Muscle of arm (tissue), 14 donors: ENCODE measurements at places on chromosomes 4 and X.

DNA sequence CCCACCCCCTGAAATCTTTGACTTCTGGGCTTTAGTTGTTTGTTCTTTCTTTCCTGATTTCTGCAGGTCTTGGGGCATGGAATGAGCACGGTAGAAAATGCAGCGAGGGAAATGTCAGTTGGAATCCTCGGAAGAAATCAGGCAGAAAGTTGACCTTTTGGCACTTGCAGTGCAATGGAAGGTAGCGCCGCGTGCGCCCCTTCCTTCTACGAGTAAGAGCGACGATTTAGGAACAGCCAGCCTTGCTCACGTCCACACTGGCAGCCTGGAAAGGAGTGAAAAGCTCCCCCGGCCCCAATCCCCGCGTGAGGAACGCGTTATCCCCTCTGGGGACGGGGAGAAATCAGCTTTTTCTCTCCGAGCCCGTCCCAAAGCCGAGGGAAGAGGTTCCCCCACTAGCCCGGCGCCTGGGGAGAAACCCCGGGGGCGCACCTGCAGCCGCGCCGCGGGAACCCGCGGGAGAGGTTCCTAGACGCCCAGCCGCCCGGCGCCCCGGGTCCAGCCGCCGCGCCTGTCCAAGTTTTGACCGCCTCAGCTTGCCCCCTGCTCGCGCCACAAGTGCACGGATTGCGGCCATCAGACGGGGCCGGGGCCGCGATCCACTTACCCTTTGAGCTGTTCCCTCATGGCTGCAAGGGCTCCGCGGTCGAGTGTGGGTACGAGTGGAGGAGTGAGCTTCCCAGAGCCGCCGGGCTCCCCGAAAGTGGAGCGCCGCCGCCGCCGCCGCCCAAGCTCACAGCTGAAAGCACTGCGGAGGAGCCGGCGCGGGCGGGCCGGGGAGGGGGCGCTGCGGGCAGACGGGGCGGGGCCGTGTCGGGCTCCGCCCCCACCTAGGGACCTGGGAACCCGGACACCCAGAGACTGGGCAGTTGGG lies 194.6 kb upstream of the FTHL17 start:
- no peak for DNase-seq

DNA sequence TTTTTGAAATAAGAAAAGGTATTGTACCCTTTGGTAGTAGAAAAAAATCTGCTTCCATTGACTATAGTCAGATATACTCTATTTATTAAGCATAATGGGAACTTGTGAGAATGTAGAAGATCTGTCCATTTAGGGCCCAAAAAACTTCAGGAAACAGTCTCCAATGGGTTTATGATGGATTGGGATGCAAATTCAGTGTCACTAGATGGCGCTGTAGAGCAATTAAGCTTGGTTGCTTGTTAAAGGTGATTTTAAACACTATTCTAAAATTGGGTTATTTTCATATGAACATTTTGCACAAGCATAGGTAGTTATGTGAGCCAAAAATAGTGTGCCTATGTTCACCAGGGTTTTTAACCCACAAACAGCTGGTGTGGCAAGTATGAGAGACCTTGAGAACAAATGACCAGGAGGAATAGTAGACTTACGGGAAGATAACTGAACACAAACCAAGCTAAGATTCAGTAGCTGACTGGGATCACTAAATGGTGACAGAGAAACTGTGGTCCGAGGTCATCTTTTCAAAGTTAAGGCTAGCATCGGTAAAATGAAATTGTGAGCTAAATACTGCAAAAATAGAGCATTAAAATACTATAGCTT lies 80.3 kb upstream of the LSM6 start:
- peak; percentile 22 for DNase-seq

DNA sequence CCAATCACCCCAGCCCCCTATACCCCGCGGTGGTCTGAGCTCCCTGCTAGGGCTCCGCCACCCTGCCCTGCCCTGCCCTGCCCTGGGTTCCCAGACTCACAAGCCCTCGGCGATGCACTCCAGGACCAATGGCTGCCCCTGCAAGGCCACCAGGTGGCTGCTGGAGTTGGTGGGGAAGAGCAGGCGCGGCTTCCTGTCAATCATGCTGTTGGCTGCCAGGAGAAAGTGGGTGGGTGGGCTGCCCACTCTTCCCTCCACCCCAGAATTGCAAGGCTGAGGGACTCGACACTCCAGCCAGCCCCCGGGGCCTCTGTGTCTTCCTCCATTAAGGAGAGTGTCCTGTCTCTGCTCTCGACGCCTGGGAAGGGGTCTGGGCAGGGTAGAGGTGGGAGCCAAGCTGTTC lies 15.7 kb downstream of the L1CAM start:
- DNase-seq, result no peak

- no peak for DNase-seq
These were observed 1520.7 kb downstream of the ARAP2 start for GRCh38 chr4:34723605-34724004.

DNA sequence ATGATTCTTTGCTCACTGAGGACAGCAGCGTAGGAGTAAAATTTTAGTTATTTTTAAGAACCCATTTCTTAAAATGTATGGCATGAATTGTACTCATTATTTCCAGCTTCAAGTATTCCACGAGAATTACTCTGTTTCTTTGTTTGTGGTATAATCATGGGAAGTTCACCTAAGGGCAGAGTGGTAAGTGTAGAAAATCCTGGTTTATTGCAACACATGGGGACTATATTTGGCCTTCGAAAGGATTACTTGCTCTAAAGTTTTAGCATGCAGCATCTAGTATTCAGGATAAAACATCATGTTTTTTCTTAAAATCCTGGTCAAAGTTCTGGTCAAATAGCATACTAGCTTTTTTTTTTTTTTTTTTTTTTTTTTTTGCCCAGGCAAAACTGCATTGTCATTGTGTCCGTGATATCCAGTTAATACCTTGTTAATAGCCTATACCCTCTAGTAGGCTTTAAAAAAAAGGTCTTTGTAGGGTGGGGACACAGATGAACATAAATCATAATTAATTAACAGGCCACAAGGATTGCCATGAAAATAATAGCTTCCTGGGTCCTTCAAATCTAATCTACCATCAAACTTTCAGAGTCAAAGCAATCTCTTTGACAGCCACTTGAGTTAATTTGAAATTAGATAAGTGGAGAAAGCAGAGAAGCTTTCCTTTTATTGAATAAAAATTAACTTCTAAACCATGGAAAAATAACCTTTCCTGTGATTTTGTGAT lies 44.6 kb upstream of the VEGFC start:
- no peak for DNase-seq

DNA sequence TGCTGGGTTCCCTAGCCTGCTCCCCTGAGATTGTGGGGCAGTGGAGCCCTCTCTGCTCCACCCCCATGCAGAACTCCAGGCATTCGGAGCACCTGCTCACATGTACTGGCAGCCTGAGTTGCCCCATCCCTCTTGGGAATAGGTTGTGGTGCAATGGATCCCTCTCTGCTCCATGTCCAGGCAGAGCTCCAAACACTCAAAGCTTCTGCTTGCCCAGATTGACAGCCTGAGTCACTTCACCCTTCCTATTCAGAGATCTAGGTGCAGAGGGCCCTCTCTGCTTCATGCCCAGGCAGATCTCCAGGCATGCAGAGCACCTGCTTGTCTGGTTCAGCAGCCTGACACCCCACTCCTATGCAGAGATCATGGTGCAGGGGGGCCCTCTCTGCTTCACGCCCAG lies 18.6 kb upstream of the TEX13B start:
- no peak for DNase-seq

- DNase-seq, result no peak
These were observed 64.6 kb upstream of the PPP3CA start for GRCh38 chr4:101411926-101412325.

GRCh38 chr4:25956260-25956659 lies 42.2 kb downstream of the SMIM20 start:
- DNase-seq, result no peak

- DNase-seq, result no peak
These were observed 5.4 kb downstream of the ALPK1 start for GRCh38 chr4:112302320-112303274.

GRCh38 chr4:71167083-71167482 lies 171.7 kb upstream of the SLC4A4 start:
- no peak for DNase-seq

DNA sequence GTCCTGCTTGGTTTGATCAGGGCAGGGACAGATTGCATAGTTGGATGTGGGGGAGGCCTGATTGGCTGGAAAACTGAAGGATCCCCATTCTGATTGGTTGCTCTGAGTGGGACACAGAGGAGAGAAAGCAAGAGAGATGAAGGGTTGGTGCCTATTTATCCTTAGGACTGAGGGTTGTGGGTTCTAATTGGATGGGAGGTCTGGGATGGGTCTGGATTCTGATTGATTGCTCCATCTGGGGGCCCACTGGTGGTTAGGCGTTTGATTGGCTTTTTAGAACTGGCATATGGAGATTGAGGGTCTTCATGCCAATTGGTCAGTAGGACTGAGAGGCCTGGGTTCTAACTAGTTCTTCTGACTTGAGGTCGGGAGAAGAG lies 644 bp upstream of the EBP start:
- DNase-seq, result no peak

DNA sequence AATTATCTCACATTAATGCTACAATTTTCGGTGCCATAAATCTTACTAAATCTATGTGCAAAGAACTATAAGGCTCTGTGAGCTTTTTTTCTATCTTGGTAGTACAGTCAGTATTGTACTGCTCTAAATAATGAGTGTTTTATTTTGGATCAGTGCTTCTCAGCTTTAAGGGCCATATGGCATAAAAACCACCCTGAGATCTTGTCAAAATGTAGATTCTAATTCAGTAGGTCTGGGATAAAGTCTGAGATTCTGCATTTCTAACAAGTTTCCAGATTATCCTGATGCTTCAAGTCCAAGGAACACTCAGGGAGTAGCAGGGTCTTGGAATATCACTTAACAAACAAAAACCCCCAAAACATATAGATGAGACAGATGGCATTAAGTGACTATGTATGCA lies 486.5 kb downstream of the GRXCR1 start:
- no peak for DNase-seq

GRCh38 chr4:123325241-123325681 lies 71.3 kb upstream of the SPRY1 start:
- DNase-seq, result no peak

GRCh38 chr4:179766938-179767337 lies 2324.7 kb upstream of the AGA start:
- no peak for DNase-seq

DNA sequence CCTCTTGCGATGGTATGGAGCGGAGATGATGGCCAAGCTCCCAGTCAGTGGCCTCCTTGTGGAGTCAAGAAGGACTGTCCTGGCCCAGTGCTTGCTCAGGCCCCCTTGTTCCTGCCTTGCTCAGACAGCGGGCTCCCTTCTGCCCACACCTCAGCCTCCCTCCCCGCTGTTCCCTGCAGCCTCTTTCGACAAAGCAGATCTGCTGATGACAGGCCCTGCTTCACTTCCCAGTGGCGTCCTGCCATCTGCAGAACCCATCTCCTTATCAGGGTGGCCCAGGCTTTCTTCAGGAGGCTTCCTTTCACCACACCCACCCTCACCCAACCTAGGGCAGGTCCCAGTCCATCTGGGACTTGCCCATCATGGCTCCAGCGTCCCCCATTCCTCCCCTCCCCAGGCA lies 80.0 kb downstream of the CLDN34 start:
- DNase-seq, result no peak

DNA sequence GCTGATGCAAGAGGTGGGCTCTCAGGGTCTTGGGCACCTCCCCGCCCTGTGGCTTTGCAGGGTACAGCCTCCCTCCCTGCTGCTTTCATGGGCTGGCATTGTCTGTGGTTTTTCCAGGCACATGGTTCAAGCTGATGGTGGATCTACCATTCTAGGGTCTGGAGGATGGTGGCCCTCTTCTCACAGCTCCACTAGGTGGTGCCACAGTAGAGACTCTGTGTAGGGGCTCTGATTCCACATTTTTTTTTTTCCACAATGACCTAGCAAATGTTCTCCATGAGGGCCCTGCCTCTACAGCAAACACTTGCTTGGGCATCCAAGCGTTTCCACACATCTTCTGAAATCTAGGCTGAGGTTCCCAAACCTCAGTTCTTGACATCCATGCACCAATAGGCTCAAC lies 657.9 kb upstream of the CT83 start:
- DNase-seq, result no peak

DNA sequence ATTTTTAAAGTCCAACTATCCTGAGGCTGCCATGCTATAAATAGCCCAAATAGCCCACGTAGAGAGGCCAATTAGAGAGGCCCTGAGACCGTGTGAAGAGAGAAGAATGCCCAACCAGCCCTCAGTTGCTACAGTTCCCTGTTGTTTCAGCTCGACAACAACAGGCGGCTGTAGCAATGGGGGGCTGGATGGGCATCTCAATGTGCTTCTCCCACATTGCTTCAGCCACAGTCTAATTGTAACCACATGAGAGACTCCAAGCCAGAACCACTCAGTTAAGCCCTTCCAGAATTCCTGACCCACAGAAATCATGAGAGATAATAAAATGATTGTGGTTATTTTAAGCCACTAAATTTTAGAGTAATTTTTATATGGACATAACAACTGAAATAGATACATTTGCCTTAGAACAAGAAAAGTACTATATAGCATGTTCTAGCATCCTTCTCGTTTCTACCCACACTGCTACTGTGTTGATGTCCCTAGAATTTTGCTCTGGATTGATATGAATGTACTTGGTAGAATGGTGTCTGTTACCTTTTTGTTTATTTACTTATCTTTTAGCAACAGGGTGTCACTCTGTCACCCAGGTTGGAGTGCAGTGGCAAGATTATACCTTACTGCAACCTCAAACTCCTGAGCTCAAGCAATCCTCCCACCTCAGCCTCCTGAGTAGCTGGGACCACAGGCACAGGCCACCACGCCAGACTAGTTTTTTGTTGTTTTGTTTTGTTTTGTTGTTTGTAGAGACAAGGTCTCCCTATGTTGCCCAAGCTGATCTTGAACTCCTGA lies 436.4 kb downstream of the BCOR start:
- no peak for DNase-seq

DNA sequence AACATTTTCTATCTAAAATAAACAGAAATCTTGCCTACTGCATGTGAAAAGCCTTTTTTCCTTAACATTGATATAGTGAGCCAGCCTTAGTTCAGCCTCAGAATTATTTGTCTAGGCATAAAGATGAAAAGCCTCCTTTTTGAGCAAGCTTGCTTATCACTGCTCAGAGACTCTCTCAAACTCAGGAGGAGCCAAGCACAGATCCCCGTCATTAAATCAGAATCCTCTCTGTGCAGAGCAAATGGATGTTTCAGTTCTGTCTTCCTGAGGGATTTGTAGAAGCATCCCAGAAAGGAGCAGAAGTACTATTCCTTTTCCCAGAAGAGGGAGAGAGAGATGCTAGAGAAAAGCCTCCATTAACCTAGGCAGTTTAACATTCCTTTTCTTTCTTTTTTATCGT lies 186.9 kb upstream of the LNX1 start:
- no peak for DNase-seq

DNA sequence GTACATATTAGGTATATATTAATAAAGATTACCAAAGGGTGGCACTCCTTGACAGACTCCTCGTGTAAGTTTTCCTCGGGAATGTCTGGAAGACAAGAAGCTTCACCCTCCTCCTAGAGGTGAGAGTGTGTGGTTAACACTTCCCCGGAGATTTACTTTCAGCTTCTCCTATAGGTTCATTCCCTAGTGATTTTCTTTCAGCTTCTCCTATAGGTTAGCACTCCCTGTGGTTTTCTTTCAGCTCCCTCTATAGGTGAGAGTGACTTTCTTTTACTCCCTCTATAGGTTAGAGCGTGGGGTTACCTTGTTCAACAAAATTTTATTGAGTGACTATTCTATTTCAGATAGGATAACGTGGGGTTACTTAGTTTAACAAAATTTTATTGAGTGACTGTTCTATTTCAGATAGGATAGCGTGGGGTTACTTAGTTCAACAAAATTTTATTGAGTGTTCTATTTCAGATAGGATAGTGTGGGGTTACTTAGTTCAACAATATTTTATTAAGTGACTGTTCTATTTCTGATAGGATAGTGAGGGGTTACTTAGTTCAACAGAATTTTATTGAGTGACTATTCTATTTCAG lies 106.0 kb upstream of the PLAC1 start:
- no peak for DNase-seq

- no peak for DNase-seq
These were observed 43.2 kb downstream of the ZBTB49 start for GRCh38 chr4:4333265-4333706.
